ENCODE measurements at places on chromosomes 16 and 17. TPM values are rescaled to one million over a fixed set of nuclear protein-coding genes. Genes with fewer than 3 reads are reported as not detected.

The MFAP4 gene
- not detected for total RNA-seq

The KRTAP4-7 gene
- total RNA-seq, result not detected

- DNase-seq, result no peak
Observed at GRCh38 chr17:3921006-3921405, 4.7 kb upstream of the P2RX1 start.

GRCh38 chr16:30559690-30560089, 1.5 kb upstream of the ZNF764 start:
- DNase-seq, result no peak

DNA sequence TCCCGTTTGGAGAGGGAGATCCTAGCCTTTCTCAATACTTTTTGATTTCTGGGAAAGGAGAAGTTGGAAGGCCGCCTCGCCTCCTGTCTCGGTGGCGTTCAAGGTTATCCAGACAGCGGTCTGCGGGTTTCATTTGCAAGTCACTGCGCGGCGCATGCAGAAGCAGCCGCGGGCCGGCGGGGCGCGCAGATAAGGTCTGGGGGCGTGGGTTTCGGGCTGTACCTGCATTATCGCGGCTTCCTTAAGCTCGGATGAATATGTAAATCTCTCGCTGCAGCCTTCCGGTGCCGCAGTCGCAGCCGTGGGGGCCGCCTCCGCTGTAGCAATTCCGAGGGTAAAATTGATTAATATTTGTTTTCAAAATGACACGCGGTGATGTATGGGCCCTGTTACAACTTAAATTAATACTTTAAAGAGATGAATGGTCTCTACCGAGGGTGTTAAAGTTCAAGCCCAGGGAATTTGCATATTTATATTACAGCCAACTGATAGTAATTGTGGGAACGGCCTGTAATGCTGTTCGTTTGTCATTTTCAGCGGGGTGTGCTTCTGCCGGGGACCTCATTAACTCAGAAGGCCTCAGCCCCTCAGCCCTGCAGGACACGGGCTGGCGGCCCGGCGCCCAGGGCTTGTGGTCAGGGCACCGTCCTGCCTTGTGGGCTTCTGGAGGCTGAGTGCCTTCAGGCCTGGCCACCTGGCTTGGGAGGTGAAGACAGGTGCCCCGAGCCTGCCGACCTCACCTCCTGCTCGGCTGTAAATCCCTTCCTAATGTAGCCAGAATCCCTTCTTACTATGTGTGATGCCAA, 99.4 kb downstream of the CYLD start:
- DNase-seq, result peak; percentile 43

GRCh38 chr17:62627219-62627903, at the start of gene MRC2:
Gene MRC2 (plus strand): TSS chr17:62627670. CDS start chr17:62627803, 133 bp downstream.
- peak; percentile 44 for DNase-seq

DNA sequence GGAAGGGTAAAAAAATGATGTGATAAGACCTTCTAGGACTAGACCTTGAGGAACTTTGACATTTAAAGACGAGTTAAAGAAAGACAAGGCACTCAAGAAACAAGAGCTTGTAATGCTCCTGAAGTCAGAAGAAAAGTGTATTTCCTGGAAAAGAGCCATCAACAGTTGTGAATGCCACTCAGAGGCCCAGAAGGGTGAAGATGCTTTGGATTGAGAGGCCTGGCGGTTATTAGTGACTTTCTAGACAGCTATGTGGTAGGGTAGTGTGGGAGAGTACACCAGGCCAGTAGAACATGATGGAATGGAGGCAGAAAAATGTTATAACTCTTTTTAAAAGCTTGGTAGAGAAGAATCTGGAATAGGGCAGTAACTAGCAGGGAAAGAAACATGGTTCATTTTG, 34.1 kb upstream of the ANKFN1 start:
- no peak for DNase-seq

DNA sequence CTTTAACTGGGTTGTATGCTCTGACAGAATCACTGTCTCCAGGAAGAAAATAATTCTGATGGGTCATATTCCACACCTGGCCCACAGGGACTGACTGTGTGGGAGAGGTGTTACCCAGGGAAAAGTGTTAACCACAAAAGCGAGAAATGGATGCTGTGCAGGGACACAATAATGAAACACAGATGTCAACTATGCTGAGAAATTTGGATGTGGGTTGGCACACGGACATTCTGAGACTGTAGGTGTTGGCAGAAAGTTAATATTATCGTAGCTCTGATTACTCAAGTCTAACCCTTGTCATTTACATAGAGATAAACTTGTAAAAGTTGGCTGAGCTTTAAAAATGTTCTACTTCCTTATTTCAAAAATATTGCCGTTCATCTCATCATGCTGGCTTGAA, 19.6 kb downstream of the TMC5 start:
- DNase-seq, result no peak

Data from activated CD8-positive, alpha-beta memory T cell treated with anti-CD3 and anti-CD28 coated beads, Interleukin-2, amount 10 ng/mL, durations not matched to agents 7 days and 5 days (primary cell).